ENCODE measurements at places on chromosomes 5 and 9.

GRCh38 chr5:87888139-87888538 lies 380.5 kb downstream of the TMEM161B start:
- DNase-seq: no peak

DNA sequence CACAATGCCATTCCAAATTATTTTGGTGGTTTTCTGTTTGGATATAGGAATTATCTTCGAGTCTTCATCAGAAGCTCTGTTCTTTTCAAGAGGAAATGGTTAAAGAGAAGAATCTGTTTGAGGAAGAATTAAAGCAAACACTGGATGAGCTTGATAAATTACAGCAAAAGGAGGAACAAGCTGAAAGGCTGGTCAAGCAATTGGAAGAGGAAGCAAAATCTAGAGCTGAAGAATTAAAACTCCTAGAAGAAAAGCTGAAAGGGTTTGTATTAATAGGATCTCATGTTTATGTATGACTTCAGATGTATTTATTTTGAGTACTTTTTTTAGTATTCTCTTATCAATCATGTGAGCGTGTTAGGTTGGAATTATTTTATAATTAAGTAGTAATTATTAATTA lies 15.0 kb downstream of the HMMR start:
- DNase-seq: no peak

DNA sequence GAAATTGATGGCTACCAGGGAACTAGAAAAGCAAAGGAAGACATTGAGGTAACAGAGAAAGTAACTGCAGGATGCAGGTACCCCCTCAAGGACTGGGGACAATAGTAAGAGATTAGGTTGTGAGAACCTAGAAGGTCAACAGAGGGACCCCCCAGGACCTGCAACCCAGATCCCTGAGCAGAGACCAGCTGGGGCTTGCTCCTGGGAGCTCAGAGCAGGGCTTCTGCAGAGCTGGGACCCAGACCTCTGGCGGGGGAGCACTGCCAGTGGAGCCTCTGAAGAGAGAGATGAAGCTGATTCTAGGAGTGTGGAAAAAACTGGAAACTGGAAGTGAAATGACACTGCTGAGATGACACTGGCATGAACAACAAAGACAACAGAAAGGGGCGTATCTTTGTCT lies 17.2 kb downstream of the MORN5 start:
- no peak for DNase-seq

DNA sequence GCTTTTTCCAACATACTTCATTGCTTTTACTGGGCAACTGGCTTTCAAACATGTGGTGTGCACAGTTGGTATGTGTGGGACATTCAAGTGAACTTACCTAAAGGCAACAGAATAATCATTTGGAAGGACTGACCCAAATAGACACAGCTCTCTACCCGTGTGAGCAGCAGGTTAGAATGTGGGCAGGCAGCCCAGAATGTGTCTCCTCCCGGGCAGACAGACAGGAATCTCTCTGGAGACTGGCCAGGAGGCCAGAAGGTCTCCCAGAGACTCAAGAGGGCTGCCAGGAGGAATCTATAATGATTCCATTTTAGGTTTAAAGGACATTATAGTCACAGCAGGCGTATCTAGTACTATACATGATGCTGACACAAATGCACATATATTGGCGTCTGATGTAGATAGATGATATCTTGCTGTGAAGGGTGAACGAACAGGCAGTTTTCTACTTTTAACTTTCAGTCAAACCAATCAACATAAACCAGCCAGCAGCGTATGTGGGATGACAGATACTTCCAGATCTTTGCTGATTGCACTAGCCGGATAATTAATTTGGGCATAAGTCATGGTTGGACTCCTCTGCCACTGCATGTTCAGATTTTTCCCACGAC lies 297.4 kb upstream of the ZNF608 start:
- no peak for DNase-seq

GRCh38 chr5:126615286-126615685 lies 14.5 kb downstream of the PHAX start:
- DNase-seq: no peak

Measured in effector CD4-positive, alpha-beta T cell (primary cell).